ENCODE measurements at places on chromosomes 16 and 17.
A peak's percentile ranks its signal among the peaks of the same experiment; 100 is the strongest.

GRCh38 chr17:61381537-61381936 lies 18.1 kb upstream of the TBX2 start:
- DNase-seq, result no peak

GRCh38 chr17:43695970-43696865 lies 34.5 kb upstream of the MEOX1 start:
- DNase-seq, result peak; percentile 28

DNA sequence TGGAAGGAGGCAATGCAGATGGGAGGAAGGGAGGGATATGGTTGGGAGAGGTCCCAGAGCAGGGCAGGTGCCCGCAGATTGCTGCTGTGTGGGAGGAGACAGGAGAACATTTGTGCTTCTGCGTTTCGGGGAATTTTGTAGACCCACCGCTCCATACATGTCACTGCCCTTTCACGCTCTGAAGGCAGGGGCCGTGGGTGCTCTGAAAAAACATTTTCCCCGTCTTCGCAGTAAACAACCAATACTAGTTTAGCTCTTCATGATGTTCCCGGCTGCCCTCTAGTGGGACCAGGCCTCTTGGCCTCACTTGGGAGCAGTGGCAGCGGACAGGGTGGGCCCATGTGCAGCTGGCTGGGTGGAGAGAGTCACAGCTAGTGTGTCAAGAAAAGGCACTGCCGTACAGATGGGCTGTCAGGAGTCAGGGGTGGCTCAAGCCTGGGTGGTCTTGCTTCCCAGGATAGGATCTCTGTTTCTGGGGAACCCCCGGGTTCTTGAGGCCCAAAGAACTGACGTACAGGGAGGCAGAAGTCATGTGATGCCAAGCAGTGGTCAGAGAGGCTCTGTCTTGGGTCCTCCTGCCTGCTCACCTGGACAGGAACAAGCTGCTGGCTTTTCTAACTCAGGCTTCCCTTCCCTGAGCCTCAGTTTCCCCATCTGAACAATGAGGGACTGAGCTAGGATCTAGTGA lies 46.5 kb upstream of the CPNE2 start:
- DNase-seq, result no peak

DNA sequence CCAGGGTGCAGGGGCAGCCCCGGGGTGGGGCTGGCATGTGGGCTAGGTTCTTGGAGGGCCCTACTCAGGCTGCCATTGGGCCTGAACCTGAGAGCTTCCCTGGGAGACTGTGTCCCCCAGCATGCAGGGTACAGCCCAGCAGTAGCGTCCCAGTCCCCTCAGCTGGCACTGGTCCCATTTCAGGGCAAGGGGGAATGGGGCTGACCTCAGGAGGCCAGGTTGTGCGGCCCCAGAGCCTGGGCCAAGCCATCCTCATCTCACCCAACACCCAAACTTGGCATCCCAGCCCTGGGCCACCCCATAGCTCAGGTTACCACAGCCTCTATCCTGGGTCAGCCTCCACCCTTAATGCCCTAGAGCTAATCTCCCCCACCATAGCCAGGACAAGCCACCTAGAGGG lies 6.3 kb downstream of the PLXDC1 start:
- DNase-seq, result no peak

All from GM04504 (cell line).